Stimulated activated memory B cell treated with anti-CD40 and anti-IgM and Interleukin-4, amounts not matched to agents 10 μg/mL and 1 μg/mL and 100 μg/mL, for 72 hours (primary cell): ENCODE measurements at places on chromosomes 4 and X.
A peak's percentile ranks its signal among the peaks of the same experiment; 100 is the strongest.

DNA sequence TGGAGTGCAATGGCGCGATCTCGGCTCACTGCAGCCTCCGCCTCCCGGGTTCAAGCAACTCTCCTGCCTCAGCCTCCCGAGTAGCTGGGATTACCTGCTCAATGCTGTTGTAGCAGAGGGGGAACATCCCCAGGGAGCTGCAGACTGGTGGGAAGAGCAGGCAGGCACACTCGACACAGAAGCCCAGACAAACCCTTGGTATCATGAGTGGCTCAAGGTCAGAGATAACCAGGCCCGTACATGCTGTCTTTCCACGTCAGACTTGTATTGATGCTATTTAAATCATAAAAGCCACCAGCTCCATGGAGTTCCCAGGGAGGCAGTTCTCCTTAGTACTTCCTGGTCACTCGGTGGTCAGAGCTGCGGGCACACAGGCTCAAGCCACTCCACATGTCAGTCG lies 33.2 kb downstream of the TRIML2 start:
- ATAC-seq, result no peak

GRCh38 chr4:14241574-14241973 lies 614.0 kb upstream of the BOD1L1 start:
- ATAC-seq, result no peak

GRCh38 chr4:87327136-87327535 lies 4.5 kb upstream of the HSD17B13 start:
- no peak for ATAC-seq

DNA sequence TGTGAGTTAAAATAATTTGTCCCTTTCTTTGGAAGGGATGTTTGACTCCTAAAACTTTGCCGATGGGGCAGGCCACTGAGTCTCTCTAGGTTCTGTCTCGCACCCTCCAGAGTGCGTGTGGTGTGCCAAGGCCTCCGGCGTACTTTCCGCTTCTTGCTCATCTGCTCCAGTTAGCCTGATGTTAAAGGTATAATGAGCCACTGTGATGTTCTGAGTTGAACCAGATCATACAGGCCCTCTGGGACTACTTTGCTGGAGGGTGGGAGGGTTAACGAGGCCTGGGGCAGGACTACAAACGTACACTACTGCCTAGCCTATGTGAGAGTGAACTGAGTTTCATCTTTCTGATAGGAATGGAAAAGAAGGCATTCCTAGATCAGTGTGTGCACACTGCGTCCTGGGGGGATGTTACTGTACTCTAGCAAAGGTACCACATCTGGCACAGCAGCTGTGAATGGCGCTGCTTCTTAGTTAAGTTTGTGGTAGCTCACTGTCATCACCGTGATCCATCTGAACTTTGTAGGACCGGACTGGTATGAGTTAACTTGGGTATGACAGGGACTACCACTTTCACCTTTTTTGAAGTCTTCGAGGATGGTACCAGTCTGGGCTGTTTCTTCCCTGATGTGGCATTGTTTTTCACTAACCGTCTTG lies 60.2 kb downstream of the RGS12 start:
- no peak for ATAC-seq

DNA sequence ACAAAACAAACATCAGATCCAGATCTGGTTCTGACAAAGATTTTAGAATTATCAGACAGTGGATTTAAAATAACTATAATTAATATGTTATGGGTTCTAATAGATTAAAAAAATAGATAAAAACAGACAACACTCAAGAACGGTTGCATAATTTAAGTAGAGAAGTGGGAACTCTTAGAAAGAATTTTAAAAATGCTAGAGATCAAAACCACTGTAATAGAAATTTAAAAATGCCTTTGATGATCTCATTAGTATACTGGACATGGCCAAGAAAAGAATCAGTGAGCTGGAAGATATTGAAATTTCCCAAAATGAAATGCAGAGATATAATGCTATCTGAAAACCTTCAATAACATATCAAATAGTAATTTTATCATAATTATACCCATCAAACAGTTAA lies 28.3 kb upstream of the DYNLT3 start:
- no peak for ATAC-seq

- ATAC-seq, result no peak
Observed at GRCh38 chr4:145093638-145094037, 4.4 kb downstream of the ANAPC10 start.

DNA sequence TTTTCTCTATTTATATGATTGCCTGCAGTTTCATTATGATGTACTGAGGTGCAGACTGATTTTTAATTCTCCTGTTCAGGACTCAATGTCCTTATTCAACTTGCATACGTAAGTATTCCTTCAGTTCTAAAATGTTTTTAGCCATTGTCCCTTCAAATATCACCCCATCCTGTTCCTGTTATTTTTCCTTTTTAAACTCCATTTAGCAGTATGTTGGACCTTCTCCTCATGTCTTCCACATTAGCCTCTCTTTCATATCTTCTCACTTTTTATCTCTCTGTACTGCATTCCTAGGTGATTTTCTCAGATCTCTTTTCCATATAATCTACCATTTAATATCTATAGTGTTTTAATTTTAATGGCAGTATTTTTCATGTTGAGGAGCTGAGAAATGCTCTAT lies 317.7 kb downstream of the NR3C2 start:
- no peak for ATAC-seq

GRCh38 chr4:106160560-106160959 lies 155.4 kb downstream of the TBCK start:
- no peak for ATAC-seq

DNA sequence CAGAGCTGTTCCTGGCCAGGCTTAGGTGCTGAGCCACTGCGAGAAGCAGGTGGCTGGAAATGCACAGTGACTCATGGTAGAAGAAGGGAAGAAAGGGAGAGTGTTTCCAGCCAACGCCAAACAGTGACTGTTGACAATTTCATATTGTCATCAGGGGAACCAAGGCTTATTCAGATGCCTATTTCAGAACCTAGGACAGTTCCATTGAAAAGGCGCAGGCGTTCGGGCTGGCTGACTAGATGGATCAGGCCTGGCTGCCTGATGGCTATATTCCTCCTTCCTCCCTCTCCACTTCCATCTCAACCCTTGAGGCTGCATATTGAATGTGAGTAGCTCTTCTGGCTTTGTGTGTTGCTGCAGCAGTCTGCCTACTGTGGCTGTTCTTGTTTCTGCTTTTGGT lies 73.0 kb upstream of the FRMPD4 start:
- ATAC-seq, result no peak

DNA sequence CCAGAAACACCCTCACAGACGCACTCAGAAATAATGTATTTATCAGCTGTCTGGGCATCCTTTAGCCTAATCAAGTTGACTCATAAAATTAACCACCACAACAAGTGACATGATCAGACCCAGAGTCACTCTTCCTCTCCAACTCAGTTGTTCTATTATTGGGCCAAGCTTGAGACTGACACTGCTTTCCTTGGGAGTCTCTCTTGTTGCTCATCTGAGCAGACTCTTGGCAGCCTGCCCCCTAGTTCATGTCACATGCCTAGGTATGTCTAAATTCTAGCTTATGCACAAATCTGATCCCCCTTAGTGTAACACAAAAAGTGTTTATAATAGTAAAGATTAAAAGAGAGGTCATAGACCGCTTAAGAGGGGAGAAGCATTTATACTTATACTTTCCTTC lies 72.6 kb upstream of the ADAMTS3 start:
- ATAC-seq, result peak; percentile 27

DNA sequence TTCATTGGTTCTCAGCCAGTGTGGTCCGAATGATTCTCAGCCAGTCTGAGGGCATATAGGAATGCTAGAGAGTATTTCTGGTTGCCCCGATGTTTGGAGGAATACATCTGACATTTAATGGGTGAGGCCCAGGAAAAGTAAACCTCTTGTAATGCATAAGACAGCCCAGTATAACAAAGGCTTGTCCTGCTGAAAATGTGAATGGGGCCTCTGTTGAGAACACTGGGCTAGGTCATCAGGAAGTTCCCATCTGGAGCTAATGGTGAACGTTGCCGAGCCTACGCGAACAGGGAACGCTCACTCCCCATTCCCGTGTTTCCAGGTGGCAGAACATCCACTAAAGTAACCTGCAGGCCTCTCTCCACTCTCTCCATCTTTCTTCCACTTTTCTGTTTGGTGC lies 132.0 kb upstream of the CLNK start:
- no peak for ATAC-seq

DNA sequence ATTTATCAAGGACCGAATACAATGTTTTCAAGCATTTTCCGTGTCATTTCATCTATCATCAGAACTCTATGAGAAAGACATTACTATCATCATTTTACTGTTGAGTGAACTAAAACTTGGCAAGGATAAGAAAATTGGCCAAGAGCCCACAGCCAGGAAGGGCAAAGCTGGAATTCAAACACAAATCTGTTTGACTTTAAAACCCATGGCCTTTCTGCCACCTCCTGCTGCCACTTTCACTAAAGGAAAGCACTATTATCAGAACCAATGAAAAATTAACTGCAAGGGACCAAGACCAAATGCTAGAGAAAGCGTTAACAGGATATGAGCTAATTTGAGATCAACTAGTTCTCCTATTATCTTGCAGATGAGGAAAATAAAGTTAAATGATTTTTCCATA lies 2759.2 kb downstream of the ARAP2 start:
- ATAC-seq, result no peak

GRCh38 chr4:5885733-5886132 lies 7.2 kb downstream of the CRMP1 start:
- ATAC-seq, result no peak

- ATAC-seq, result no peak
Observed at GRCh38 chr4:6177587-6178197, 22.7 kb downstream of the JAKMIP1 start.

- peak; percentile 54 for ATAC-seq
Observed at GRCh38 chrX:15143050-15143824, 126.6 kb downstream of the ASB9 start.

DNA sequence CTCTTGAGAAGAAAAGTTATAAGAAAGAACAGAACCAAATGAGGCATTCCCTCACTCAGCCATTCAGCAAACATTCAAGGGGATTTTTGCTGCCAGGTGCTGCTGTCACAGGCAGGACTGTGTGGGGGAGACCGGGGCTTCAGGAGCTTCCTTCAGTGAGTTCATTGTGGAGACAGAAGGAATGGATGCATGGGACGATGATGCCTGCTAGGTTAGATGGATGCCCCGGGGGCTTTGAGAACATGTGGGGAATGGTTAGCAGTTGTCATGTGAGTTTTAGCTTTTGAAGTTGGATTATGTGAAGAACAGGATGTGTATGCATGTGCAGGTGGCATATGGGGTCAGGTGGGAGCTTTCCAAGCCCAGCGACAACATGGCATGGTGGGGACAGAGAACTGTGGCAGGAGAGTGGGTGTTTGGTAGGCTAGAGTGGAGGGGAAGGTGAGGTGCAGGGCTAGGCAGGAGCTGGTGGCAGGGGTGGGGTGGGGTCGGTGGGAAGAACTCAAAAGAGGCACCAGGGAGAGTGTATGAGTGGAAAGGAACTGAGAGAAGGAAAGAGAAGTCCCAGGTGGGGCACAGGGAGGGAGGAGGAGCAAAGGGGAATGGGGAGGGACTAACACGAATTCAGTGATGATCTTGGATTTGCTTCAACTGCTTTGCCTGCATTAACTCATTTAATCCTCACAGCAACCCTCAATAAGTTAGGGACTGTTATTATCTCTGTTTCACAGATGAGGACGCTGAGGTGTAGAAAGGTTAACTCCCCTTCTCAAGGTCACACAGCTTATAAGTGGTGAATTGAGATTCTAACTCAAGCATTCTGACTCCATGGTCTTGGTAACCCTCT lies 8.4 kb downstream of the DCUN1D4 start:
- ATAC-seq, result no peak

GRCh38 chr4:23946299-23946698 lies 56.5 kb upstream of the PPARGC1A start:
- no peak for ATAC-seq

DNA sequence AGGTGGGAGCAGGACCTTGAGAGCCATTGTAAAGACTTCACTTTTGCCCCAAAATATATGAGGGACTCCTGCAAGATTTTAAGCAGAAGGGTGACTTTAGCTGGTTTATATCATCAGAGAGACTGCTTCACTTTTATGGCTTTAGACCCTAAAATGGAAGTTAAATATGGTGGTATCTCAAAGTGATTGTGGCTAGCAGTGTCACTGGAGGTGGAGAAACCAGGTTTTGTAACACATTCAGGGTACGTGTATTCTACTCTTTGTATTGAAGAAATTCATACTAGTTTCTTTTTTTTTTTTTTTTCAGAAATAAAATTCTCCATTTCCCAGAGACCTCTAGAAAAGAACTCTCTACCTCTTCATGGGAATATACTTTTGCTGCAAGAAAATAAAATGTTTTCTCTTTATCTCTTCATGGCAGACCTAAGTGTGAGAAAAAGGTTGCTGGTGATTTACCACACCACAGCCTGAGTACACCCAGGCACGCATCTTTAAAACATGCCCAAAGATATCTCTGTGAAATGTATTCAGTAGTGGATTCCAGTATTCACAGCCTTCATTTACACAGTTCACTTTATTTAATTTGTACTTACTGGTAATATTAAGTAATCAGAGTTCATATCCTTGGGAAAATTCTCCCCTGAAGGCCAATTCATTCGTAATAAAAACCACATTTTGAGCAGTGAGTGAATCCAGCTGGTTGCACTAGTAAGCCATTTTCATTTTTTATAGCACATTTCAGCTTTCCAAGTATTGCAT lies 74.3 kb upstream of the GUCY1A1 start:
- no peak for ATAC-seq

- ATAC-seq, result no peak
Observed at GRCh38 chr4:114062499-114062898, 83.1 kb upstream of the ARSJ start.

DNA sequence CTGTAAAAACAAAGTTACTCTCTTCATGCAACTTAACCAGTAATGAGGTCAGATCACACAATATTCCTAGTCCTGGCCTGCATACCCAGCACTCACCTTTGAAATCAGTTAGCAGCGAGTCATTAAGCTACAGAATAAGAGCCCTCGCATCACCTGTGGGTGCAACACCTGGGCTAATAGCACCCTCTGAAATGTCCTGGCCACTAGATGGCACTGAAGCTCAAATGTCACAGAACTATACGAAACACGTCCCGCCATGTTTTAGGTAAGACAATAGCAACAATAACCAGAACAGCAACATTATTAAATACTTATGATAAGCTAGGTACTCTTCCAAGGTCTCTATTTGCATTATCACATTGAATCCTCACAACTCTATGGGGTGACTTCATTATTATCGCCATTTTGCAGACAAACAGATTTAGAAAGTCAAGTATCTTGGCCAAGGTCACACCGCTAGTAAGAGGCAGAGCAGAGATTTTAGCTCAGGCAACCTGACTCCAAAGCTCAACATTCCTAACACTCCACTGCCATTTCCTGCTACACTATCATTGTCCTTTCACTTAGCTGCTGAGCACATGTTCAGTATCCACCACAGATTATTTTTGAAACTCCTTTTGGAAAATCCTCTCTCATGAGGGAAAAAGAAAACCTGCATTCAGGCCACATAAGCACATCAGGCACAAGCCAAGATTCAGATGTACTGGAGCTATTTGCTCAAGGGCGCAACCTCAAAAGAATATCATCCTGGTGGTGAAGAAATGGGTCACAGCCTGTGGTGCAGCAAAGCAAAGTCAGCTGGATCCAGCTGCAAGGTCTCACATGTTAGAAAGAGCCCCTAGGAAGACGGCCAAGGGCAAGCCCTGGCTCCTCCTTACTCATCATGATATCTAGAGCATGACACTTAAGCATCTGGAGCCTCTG lies 59.5 kb upstream of the KDR start:
- ATAC-seq, result peak; percentile 48
